ENCODE measurements at places on chromosomes 6 and 20.

GRCh38 chr6:38570750-38571149 lies 69.0 kb downstream of the BTBD9 start:
- no peak for DNase-seq

DNA sequence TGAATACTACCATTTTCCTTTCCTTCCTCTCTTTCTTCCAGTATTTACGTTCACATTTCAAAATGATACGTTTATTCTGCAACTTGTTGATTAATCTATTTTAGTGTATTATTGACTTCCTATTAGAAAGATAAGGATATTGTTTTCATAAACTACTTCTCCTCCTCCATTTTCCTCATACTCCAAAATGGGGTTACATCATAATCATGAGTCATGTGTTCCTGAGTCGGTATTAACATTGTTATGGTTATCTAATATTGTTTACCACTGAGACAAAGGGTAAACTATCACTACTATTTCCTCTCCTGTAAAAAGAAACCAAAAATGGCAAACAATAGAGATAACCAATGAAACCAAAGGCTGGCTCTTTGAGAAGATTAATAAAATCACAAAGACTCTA lies 126.5 kb upstream of the CDYL start:
- DNase-seq: no peak

GRCh38 chr6:29255530-29255929 lies 46.0 kb upstream of the OR14J1 start:
- no peak for DNase-seq

DNA sequence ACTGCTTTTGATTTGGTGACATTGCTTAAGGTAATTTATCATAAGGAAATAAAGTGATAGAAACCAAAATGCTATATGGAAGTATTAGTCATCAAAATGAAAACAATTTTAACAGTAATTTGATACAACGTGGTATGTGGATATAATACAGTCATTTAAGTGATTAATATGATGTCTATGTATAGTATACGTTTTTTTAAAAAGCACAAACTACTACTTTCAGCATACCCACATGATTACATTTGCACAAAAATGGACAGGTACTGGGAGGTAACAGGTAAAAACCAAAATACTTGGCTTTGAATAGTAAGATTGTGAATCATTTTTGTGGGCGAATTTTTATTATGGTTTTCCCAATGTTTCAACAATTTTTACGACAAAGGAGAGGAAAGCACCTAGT lies 97.6 kb downstream of the OGFRL1 start:
- DNase-seq: no peak

- DNase-seq: no peak
Observed at GRCh38 chr6:56595490-56596122, 47.1 kb downstream of the DST start.

DNA sequence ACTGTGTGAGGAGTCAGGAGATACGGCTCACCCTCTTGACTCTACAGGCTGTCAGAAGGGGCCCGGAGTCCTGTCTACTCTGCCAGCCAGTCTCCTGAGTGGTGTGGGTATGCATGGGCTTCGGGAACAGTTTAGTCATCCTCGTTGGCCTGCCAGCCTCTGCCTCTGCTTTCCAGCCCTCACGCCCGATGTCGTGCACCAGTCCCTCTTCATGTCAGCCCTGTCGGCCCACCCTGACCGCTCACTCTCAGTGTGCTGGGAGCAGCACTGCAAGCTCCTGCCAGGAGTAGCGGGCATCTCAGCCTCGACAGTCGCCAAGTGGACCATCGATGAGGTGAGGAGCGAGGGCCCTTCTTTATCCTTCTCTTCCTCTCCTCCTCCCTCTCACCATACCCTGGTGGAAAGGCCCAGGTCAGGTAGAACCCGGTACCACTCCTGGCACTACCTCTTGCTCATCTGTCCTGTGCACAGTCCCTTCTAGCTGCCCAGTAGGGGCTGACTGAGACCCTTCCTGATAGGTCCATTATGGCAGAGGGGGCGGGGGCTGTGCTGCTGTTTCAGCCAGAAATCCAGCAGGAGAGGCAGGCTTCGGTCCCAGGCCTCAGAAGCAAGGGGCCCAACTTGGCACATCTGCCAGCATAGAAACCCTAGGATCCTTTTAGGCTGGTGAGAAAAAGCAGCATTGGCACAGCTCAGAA lies 18.7 kb upstream of the SGK2 start:
- DNase-seq: no peak

GRCh38 chr6:40535819-40536380 lies 51.3 kb downstream of the LRFN2 start:
- DNase-seq: no peak

DNA sequence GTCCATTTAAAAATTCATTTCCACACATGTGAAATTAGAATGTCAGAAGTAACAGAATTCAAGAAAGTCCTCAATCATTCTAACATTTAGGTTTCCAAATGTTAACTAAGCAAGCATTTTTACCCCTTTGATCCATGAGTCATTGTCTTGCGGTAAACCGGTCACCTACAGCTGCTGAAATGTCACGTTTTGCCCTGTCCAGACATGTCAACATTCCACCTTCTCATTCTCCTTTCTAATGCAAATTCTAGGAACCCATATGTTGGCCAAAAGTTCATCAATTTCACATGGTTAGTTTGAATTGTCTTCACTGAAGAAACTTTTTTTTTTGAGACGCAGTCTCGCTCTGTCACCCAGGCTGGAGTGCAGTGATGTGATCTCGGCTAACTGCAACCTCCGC lies 117.2 kb downstream of the IPCEF1 start:
- no peak for DNase-seq

- no peak for DNase-seq
Observed at GRCh38 chr20:51058017-51058416, 35.1 kb upstream of the KCNG1 start.

DNA sequence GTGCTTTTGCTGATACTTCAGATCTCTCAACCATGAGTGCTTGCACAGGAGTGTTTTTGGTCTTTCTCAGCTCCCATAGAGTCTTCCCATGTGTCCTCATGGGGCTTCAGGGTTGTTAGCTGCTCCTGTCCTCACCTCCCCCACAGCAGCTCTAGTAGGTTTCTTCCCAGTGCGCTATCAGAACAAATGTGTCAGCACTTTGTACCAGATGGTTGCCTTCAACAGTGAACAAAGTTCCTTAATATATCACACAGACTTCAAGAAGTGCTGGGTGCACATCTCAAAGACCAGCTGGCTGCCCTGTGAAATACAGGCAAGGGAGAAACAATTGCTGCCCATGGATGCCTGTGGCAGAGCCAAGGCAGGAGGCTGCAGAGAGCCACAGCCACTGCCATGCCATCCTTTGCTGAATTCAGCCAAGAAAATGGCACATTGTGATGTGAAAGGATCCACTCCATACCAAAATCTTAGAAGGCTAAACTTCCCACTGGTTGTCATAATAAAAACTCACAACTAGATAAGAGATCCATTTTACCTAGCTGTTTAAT lies 471.3 kb downstream of the C6orf118 start:
- DNase-seq: no peak

GRCh38 chr6:167349631-167350274 lies 24.9 kb downstream of the TTLL2 start:
- no peak for DNase-seq

- no peak for DNase-seq
Observed at GRCh38 chr6:71199736-71200135, 88.9 kb upstream of the OGFRL1 start.

Measured in cerebellar nuclear complex (tissue), 1 donor.